ENCODE measurements at places on chromosomes 2 and 18.

DNA sequence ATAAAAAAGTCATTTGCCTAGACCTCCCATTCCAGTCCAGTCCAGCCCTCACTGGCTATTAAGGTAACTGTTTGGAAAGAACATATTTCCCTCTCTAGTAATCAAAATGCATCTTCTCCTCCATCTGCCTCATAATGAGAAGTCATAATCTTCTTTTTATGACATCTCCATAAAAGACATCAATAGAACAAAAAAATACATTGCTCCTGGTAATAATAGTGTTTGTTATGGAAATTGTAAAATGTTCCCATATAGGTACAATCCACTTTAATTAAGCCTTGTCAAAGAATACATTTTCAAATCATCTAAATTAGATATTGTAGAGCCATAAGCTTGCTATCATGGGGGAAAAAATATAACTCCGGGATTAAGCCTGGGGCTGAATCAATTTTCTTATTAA, 461.6 kb downstream of the LRATD1 start:
- no peak for DNase-seq

DNA sequence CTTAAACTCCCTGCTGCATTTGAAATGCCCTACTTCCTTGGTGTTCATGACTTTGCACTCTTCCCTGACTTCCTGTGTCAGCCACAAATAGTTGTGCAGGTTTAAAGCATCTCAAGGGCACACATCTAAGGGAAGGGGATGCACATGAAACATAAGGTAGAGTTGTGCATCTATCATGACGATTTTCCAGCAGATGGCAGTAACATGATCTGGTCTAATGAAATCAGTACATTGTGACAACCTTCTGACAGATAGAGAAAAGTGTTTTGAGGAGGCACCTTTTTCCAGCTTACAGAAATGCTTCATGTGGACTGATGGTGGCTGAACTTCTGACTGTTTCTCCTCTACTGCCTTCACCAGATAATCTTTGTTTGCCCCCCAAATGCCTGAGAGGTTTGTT, 238.9 kb downstream of the XIRP2 start:
- DNase-seq = peak; percentile 18

GRCh38 chr2:74884118-74884762, 50.3 kb downstream of the HK2 start:
- no peak for DNase-seq

DNA sequence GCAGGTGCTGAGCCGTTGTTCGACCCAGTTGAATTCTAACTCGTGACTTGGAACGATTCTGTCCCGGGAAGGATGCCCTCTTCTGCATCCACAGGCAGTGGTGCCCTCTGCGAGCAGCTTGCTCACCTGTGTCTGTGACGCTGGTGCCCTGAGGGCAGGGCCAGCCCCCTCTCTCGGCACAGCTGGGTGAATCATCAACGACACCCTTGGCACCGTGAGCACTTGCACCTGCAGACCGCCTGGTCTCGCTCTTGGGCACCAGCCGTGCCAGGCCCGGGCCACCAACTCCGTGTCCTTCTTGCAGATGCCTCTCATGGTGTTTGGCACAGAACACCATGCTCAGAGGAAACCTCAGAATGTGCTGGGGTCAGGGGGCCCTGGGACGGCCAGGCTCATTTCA, 75.0 kb downstream of the SLC66A2 start:
- no peak for DNase-seq

GRCh38 chr2:174492963-174493431, 6.2 kb upstream of the GPR155 start:
- no peak for DNase-seq

DNA sequence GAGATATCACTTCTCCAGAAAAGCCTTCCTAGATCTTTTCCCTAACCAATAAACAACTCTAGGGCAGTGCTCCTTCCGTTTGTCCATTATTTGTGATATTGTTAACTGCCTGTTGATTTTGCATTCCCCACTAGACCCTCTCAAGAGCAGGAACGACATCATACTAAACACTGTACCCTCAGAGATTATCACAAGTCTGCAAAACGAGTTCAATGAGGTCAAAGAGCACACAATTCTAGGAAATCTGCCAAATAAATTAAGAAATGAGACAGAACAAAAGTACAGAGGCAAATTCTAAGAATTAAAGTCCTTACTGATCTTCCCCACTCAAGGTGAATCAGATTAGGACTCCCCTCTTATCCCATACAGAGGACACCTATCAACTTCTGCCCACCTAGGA, 7.6 kb downstream of the RTTN start:
- DNase-seq = no peak

DNA sequence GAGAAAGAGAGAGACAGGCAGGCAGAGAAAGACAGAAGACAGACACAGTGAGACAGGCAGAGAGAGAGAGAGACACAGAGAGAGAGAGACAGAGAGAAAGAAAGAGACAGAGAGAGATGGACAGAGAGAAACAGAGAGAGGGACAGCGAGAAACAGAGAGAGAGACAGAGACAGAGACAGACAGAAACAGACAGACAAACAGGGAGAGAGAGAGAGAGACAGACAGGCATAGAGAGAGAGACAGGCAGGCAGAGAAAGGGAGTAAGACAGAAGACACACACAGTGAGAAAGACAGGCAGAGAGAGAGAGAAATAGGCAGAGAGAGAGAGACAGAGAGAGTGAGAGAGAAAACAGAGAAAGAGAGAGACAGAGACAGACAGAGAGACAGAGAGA, 105.3 kb upstream of the ANKRD30BL start:
- DNase-seq = no peak

- DNase-seq = peak; percentile 95
Measured at GRCh38 chr2:104702031-104702850, 151.7 kb upstream of the POU3F3 start.
